Common myeloid progenitor, CD34-positive (primary cell): ENCODE measurements at places on chromosomes 11 and 22.

GRCh38 chr11:95232666-95233065 lies 1.7 kb upstream of the SESN3 start:
- no peak for DNase-seq

DNA sequence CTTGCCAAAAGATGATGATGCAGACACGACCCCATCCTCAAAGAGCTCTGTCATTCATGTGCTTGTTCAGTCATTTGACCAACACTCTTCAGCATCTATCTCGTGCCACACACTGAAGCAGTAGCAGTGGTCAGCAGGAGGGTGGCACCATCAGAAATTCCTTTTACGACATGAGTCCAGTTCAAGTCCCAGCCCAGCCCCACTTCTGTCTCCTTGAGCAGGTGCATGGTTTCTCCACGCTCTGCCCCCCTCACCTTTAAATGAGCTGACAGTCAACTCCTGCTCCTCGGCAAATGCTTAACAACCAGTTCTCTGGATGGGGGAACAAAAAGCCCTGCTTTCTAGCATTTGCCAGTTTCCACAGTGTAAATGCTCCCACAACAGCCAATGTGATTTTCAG lies 60.9 kb downstream of the SYN3 start:
- no peak for DNase-seq

GRCh38 chr11:26045082-26045481 lies 286.8 kb upstream of the ANO3 start:
- no peak for DNase-seq

GRCh38 chr22:42344361-42344905 lies 74.0 kb upstream of the TCF20 start:
- no peak for DNase-seq

DNA sequence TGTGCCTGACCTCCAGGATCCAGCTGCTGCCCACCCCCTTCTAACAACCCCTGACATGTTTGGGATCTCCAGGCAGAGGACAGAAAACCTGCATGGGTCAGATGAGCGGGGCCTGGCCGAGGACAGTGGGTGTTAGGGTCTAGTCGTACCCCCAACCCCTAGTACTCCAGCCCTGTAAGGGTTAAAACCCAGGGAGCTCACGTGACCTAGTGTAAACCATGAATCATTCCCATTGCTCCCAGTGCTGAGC lies 89.1 kb upstream of the CRYBB3 start:
- no peak for DNase-seq

DNA sequence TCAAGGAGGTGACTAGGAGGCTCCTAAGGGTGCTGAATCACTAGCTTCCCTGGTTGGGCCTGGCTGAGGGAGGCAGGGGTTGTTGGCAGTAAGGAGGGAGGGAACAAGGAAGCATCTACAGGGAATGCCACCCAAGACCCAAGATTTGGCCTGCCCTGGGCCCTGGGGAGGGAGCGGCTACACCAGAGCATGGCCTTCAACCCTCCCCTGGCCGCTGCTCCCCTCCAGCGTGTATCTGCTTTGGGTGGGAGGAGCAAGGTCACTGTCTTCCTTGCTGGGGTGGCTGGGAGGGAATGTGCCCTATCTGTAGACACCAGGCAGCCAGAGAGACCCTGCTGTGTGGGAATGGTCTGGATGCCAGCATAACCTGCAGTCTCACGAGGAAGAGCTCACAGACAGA lies 29.5 kb upstream of the MYEOV start:
- DNase-seq, result no peak

DNA sequence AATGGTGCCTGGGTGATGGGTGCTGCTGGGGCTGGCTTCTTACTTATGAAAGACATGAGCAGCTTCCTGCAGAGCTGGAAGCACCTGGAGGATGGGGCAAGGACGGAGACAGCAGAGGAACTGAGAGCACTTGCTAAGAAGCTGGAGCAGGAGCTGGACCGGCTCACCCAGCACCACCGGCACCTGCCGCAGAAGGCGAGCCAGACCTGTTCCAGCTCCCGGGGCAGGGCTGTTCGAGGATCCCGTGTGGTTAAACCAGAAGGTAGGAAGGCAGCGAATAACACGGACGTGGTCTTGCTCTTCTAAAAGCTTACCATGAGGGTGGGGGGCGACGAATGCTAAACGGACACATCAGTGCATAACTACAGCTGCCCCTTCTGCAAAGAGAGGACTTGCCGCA lies 9.3 kb downstream of the APOL5 start:
- DNase-seq, result no peak

DNA sequence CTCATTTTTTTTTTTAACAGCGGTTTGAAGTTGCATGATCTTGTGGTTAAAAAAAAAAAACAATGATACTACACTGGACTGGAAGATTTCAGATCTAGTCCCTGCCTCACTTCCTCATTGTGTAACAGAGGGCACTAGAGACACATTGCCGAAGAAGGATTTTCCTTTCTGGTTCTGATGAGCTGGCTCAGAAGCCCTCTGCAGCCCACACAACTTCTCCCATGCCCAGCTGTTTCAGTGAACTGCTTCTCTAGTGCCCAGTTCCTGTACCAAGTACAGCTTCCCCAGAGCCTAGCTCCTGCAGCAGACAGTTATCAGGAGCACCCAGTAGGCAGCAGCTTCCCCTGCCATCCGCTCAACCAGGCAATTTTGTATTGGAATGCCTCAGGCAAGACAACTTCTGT lies 29.5 kb upstream of the ANO5 start:
- peak; percentile 60 for DNase-seq

DNA sequence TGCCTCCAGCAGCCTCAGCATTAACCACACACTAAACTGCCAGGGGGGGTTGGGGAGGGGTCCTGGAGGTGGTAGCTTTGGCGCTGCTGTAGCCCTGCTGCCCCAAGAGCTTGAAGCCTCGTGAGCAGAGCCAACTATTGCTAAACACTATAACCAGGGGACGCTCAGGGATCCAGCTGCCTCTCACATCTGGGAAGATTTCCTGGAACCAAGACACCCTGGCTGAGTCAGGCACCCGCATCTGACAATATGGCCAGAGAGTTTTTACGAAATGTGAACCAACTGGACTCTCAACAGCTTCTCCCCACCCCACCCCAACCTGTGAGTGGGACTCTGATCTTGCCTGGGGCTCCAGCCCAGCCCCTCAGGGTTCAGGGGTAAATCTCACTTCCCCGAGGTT lies 14.3 kb downstream of the C1QTNF6 start:
- no peak for DNase-seq

- DNase-seq, result peak; percentile 61
Observed at GRCh38 chr11:59207988-59208451, 4.7 kb downstream of the MPEG1 start.

DNA sequence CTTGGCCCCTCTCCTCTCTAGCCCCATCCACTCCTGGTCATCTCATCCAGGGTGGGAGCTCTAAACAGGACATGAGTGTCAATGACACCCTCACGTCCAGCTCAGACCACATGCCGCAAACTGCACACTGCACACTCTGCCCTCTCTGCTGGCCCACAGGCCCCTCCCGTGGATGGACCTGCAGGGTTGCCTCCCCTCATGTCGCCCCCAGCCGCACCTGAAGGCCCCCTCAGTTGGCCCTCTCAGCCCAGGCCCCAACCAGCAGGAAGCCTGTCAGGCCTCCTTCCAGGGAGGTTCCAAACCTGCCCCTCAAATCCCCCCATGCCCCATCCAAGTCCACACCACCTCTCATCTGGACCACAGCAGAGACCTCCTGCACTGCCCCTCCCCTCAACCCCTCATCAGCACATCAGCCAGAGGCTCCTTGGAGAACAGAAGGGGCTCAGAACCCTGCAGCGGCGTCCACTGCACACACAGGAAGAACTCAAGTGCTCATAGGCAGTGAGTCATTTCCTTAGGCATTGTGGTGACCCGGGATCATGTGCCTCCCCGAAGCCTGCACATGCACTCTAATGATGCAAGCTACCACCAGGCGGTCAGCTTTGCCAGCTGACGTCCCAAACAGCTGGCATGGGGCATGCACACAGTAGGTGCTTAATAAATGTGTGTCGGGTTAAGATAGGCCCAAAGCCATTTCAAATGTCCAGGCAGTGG lies 12.9 kb upstream of the CDKN1C start:
- DNase-seq, result peak; percentile 85

- DNase-seq, result peak; percentile 73
Observed at GRCh38 chr11:11420191-11420898, 67.3 kb upstream of the CSNK2A3 start.

DNA sequence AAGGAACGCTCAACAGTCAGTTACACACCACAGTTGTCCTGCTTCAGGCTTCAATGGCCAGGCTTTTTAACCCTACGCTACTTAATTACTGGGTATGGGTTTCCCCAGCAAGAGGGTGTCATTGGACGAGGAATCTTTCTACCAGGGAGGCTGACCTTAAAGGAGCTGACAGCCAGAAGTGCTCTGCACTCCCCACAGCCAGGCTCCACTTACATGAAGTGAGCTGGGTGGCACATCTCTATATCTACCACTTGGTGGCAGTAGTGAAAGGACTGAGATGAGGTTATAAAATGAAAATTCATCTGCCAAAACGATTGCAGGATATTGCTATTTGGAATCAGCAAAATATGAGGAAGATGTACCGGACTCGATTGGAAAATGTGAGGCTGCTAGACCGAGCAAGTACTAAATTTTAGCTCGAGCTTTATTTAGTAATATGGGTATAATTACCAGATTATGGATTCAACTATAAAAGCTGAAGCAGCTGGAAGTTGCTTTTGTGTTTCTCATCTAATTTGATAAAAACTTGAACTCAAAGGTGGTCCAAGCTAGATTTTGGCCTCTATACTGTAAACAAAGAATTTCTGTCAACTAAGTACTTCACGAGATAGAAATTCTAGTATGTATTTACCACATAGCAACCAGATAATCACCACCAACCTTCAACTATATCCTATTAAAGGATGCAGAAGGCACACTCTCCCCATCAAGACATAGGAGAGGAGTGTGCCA lies 53.9 kb upstream of the CEP126 start:
- DNase-seq, result peak; percentile 60

GRCh38 chr11:125165111-125165842 lies 726 bp downstream of the PKNOX2 start:
- DNase-seq, result no peak

GRCh38 chr11:65553301-65554001 lies 4.7 kb downstream of the LTBP3 start:
- peak; percentile 90 for DNase-seq

DNA sequence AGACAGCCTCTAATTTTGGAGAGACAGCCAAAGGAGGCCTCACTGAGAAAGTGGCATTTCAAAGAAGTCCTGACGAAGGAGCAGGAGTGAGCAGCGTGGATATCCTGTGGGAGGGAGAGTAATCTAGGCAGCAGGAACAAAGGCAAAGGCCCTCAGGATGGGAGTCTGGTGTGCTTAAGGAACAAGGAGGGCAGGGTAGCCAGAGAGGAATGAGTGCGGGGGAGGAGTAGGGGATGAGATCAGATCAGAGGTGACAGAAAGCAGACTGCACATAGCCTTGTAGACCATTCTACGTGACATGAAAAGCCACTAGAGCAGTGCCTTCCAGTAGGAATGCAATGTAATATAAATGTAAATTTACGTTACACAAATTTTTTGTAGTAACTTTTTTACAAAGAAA lies 5.6 kb downstream of the SLC36A4 start:
- DNase-seq, result no peak

GRCh38 chr11:7555052-7555699 lies 41.4 kb downstream of the PPFIBP2 start:
- DNase-seq, result no peak

DNA sequence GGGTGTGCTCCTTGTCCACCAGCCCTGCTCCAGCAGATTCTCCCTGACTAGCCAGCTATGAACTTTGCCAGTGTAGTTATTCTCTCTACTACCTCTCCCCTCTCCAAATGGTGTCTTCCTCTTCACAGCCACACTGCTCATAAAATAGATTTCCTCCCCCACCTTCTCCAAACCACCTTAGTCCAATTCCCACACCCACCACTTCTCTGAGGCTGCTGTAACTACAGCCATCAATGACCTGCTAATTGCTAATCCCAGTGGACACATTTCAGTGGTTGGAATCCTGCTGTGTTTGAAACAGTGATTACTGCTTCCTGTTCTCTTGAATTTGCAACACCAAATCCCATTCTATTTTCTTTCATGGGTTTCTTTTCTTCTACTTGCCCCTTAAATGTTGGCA lies 23.4 kb downstream of the SYT9 start:
- DNase-seq, result no peak

- DNase-seq, result no peak
Observed at GRCh38 chr11:110492321-110492685, 62.6 kb downstream of the FDX1 start.

- no peak for DNase-seq
Observed at GRCh38 chr11:92859156-92859690, 110.2 kb upstream of the MTNR1B start.

GRCh38 chr11:125923012-125923579 lies 18.8 kb downstream of the DDX25 start:
- DNase-seq, result peak; percentile 72

DNA sequence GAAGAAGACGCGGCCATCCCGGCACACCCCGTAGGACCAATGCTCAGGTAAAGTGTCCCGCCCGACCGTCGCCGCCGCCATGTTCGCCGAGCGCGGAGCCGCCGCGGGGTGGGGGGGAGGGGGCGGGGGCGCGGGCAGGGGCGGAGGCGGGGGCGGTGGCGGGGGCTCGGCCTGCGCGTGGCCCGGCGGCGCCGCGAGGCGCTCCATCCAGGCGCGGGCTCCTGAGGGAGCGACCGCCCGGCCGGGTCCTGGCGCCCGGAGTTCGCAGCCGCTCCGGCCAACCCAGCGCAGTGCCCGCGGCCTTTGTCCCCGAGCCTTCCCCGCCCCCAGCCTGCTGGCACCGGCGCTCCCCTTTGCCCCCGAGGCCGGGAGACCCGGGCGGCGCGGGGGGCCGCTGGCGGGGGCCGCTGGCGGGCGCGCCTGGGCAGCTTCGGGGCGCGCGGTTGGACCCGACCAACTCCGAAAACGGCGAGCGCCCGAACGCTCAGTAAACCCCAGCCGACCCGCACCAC lies at the start of gene PLEKHA7:
TSS of gene PLEKHA7 (minus strand) at position 94 of the 512 bp plus-strand sequence. CDS start at position 81, 13 bp downstream.
- peak; percentile 4 for DNase-seq

- DNase-seq, result no peak
Observed at GRCh38 chr11:114400915-114401223, 403 bp downstream of the RBM7 start.

DNA sequence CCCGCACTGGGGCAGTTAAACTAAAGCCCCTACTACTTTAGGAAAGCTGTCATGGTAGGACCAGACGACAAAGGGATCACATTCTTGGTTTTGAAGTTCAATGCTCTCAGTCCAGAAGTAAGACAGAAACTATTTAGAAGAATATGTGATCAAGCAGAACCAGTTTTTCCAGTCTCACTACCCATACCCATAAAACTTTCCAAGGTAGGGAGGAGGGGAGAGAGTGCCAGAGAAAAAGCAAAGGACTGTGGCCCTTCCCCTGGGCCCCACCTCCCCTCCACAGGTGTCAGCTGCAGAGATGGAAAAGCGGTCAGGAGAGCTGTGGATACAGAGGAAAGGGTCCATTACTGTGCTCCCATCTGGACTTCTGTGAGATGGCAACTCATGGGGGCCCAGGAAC lies 587.1 kb downstream of the SOX6 start:
- DNase-seq, result no peak
